ENCODE measurements at places on chromosomes 16 and 17. TPM values are rescaled to one million over a fixed set of nuclear protein-coding genes. Genes with fewer than 3 reads are reported as not detected.

Gene PMFBP1
- 0.29 TPM for total RNA-seq

Gene HBA1
- not detected for total RNA-seq

DNA sequence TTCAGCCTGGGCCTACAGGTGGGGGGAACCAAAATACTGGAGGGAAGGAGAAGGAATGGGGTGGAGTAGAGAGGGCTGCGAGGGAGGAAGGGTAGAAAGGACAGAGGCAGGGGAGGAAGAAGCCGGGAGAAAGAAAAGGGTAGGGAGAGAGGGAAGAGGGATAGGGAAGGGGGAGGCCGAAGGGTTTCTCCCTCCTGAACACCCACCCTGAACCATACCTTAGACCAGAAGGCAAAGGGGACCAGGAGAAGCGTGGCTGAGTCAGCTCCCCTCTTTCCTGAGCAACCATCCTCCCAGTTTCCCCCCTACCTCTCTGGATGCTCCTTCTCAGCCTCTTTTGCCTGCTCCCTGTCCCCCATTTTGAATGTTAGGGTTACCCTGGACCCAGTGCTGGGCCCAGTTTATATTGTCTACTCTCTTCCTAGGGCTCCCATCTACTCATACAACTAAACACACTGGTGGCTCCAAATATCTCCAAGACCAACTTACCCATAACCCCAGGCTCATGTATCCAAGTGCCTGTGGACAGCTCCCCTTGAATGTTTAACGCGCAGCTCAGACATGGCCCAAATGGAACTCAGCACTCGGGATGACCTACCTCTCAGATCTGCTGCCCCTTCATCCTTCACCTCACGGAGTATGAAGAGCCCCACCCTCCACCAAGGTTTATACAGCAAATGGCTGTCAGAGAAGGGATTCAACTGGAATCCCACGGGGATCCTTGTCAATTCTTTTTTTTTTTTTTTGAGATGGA lies 7.8 kb downstream of the TSPOAP1 start:
- no peak for DNase-seq

DNA sequence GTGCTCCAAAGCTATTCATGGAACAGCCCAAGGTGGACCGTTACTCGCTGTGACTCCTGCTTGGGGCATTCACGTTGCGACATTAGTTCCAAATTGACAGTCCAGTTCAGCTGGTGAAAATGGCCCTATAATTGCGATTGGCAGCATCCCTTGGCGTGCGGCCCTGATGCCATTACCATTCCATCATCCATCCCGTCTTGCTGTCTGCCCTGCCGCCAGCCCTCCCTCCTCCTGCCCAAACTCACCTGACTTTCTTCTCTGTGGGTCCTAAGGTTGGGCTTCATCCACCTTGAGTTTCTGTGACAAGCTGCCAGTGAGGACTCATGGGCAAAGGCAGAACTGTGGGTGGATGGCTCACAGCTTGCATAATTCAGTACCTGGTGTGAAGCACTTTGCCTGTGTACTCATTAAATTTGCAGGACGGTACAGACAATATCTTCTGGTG lies 104.6 kb downstream of the RPTOR start:
- DNase-seq: no peak

DNA sequence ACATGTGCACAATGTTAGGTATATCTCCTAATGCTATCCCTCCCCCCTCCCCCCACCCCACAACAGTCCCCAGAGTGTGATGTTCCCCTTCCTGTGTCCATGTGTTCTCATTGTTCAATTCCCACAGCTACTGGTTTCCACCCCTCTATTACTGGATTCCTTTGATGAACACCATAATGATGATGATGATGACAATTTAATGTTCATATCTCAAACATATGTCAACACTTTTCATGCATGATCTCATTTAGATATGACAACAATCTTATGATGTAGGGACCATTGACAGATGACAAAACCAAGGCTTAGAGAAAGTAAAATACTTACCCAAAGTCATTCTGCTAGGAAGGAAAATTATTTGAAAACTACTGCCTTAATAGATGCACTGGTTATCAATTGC lies 97.6 kb downstream of the TMEM114 start:
- no peak for DNase-seq

DNA sequence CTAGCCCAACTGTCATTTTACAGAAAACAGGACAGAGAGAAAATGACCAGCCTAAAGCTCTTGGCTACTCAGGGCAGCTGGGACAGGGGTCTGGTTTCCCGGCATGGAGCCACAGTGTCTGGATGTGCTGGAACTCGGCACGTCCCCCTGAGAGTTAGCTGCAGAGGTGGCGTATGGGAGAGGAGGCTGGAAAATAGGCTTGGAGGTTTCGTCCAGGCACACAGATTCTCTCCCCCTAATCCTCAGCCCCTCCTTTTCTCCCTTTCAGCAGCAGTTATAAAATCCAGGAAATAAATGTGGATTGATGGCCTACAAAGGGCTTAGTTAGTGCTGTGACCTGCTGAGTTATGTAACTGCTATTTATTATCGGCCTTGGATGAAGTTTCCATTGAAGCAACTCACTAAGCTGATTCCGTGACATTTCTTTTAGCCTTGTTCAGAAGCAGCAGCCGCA lies 89.5 kb upstream of the TOB1 start:
- DNase-seq: no peak

GRCh38 chr16:50722960-50723359 lies 18.9 kb upstream of the CYLD start:
- no peak for DNase-seq

DNA sequence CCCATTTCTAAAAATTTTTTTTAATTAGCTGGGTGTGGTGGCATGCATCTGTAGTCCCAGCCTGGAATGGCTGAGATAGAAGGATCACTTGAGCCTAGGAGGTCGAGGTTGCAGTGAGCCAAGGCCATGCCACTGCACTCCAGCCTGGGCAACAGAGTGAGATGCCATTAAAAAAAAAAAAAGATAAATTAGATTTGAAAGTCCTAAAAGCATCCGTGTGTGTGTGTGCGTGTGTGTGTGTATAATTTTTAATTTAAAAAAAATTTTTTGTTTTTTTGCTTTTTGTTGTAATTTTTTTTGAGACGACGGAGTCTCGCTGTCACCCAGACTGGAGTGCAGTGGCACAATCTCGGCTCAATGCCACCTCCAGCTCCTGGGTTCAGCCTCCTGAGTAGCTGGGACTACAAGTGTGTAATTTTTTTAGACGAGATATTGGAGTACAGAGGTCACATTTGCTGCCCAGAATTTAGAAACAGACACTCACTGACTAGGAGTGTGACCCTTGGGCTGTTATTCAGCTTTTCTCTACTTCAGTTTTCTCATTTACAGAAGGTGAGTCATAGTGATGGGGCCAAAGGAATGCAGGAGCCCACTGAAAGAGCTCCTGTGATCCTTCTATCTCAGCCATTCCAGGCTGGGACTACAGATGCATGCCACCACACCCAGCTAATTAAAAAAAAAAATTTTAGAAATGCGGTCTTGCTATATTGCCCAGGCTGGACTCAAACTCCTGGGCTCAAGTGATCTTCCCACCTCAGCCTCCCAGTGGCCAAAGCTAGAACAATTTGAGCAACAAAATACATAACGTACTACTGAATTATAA lies 25.5 kb upstream of the TBX4 start:
- DNase-seq: no peak

Data from SK-MEL-5 (cell line).